ENCODE measurements at places on chromosomes 12 and 14.

GRCh38 chr14:71089971-71090370 lies 182.7 kb downstream of the PCNX1 start:
- peaks cover 1% of the 10 kb centered on the region for H3K36me3 ChIP-seq
- H3K27me3 ChIP-seq, result no peaks in the 10 kb centered on the region
- H3K4me1 ChIP-seq, result no peaks in the 10 kb centered on the region
- no peak overlapping the region for H3K4me3 ChIP-seq
- peak; percentile 26 for DNase-seq

GRCh38 chr12:61384511-61384910 lies 875.7 kb upstream of the USP15 start:
- no peak overlapping the region for H3K4me3 ChIP-seq
- H3K27ac ChIP-seq, result no peak overlapping the region
- no peaks in the 10 kb centered on the region for H3K27me3 ChIP-seq
- DNase-seq, result no peak

- H3K27me3 ChIP-seq, result no peaks in the 10 kb centered on the region
- no peak overlapping the region for H3K27ac ChIP-seq
- H3K4me1 ChIP-seq, result no peaks in the 10 kb centered on the region
Measured at GRCh38 chr12:83005534-83006197, 319.0 kb downstream of the TMTC2 start.

DNA sequence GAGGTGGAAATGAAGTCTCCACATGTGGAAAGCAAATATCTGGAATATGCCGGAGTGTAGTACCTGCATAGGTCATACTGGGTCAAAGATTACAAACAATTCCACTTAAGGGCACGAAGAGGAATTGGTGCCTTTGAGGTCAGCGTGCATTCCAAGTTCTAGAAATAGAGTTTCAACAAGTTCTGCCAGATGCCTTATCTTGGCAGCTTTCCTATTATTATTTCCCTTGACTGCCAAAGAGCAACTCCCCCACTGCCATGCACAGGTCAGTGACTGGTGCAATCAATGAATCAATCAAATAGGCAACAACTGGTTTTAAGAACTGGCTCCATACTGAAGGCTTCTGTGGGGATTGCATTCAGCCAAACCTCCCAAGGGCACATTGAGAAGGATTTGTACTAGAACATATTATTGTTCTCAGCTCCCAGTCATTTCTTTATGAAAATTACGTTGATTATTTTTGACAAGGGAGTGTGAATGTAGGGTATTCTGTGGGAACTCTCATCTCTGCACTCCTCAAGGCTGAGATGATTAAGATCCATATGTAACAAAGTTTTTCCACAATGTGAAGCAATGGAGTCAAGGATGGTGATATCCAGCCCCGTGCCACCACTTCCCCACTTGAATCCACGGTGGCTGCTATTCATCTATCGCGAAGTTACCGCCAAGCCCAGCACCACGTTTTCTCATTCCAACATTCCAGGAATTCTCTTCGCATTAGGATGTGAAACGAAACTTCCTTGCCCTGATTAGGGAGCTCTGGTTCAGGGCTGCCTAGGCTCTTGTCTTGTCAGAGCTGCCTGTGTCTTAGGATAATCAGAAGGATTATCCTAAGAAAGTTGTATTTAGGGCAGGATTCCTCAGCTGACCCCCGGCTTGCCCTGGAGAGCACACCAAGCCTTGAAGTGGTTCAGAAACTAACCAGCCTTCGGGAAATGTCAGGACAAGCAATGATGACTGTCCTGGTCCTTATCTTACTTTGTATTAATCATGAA lies 115.1 kb upstream of the PCED1B start:
- no peaks in the 10 kb centered on the region for H3K27me3 ChIP-seq
- no peaks in the 10 kb centered on the region for H3K36me3 ChIP-seq
- peak overlapping the region; percentile 26 for H3K27ac ChIP-seq

- H3K27ac ChIP-seq, result no peak overlapping the region
- H3K4me3 ChIP-seq, result no peak overlapping the region
- no peaks in the 10 kb centered on the region for H3K4me1 ChIP-seq
Measured at GRCh38 chr12:33795536-33795935, 226.8 kb upstream of the ALG10 start.

- H3K27me3 ChIP-seq, result no peaks in the 10 kb centered on the region
- DNase-seq, result peak; percentile 96
- peak overlapping the region; percentile 99 for H3K27ac ChIP-seq
- no peaks in the 10 kb centered on the region for H3K36me3 ChIP-seq
Measured at GRCh38 chr14:20683125-20683890, 1.1 kb upstream of the RNASE4 start.

GRCh38 chr12:25126746-25127145 lies 68.2 kb downstream of the DNAI7 start:
- H3K36me3 ChIP-seq, result no peaks in the 10 kb centered on the region
- no peak for DNase-seq
- no peaks in the 10 kb centered on the region for H3K4me1 ChIP-seq

DNA sequence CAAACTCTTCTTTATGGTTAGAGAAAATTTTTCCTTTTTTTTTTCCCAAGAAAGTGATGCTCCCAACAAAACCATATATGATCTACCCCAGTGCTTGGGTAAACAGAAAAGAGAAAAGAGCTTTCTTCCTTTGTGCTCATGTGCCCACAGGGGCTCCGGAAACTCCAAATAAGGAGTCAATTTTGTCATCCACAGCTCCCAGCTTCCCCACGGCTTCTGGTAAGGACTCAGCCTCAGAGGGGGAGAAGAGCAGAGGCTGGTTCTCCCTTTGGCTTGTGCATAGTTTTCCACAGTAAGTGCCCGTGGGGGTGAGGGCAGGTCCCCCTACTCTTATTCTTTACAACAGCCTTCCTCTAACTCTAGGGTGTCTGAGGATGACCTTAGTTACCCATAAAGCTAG lies 13.3 kb upstream of the RGS6 start:
- H3K36me3 ChIP-seq, result no peaks in the 10 kb centered on the region
- no peaks in the 10 kb centered on the region for H3K4me1 ChIP-seq
- no peak overlapping the region for H3K4me3 ChIP-seq
- no peak overlapping the region for H3K27ac ChIP-seq
- no peaks in the 10 kb centered on the region for H3K27me3 ChIP-seq

DNA sequence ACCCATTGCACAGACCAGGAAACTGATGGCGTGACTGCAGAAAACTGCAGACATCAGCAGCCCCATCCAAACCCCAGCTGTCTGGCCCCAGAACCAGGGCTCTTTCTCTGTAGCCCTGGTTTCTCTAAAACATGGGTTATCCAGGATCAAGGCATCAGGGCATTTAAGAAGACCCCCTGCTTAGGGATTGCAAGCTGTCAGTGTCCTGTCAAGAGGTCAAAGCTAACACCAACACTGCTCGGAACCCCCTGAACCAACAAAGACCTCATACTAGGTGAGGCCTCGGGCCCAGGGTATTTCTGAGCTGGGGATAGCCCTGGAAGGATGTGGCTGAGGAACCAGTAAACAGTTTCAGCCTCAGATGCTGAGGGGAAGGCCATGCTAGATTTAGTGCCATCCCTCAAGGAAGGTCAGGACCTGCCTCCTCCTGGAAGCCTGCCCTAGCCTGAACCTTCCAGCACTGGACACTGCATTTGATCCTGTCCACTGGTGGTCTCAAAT lies 39.2 kb downstream of the BCL11B start:
- no peak overlapping the region for H3K4me3 ChIP-seq
- no peak for DNase-seq
- H3K27ac ChIP-seq, result no peak overlapping the region
- H3K36me3 ChIP-seq, result no peaks in the 10 kb centered on the region

DNA sequence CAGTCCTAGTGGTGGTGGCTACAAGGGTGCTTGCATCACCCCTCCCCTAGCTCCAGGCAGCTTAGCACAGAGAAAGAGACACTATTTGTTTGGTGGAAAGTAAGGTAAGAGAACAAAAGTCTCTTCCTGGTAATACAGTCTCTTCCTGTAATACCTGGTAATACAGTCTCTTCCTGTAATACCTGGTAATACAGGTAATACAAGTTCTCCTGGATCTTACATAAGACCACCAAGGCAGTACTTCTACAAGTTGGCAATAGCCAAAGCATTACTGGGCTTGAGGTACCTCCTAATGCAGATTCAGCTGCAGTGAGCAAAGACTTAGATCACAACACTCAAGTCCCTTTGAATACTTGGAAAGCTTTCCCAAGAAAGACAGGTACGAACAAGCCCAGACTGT lies 77.0 kb downstream of the CATSPERB start:
- no peaks in the 10 kb centered on the region for H3K4me1 ChIP-seq
- no peaks in the 10 kb centered on the region for H3K27me3 ChIP-seq
- DNase-seq, result no peak
- H3K36me3 ChIP-seq, result no peaks in the 10 kb centered on the region
- H3K27ac ChIP-seq, result no peak overlapping the region
- no peak overlapping the region for H3K4me3 ChIP-seq

GRCh38 chr14:93343266-93343665 lies 3.7 kb upstream of the COX8C start:
- DNase-seq, result no peak
- H3K27me3 ChIP-seq, result no peaks in the 10 kb centered on the region
- no peak overlapping the region for H3K27ac ChIP-seq

GRCh38 chr14:37591311-37591940 lies 3.6 kb downstream of the FOXA1 start:
- H3K4me1 ChIP-seq, result no peaks in the 10 kb centered on the region
- no peak for DNase-seq
- H3K4me3 ChIP-seq, result no peak overlapping the region
- no peaks in the 10 kb centered on the region for H3K36me3 ChIP-seq
- H3K27me3 ChIP-seq, result peaks cover 75% of the 10 kb centered on the region

DNA sequence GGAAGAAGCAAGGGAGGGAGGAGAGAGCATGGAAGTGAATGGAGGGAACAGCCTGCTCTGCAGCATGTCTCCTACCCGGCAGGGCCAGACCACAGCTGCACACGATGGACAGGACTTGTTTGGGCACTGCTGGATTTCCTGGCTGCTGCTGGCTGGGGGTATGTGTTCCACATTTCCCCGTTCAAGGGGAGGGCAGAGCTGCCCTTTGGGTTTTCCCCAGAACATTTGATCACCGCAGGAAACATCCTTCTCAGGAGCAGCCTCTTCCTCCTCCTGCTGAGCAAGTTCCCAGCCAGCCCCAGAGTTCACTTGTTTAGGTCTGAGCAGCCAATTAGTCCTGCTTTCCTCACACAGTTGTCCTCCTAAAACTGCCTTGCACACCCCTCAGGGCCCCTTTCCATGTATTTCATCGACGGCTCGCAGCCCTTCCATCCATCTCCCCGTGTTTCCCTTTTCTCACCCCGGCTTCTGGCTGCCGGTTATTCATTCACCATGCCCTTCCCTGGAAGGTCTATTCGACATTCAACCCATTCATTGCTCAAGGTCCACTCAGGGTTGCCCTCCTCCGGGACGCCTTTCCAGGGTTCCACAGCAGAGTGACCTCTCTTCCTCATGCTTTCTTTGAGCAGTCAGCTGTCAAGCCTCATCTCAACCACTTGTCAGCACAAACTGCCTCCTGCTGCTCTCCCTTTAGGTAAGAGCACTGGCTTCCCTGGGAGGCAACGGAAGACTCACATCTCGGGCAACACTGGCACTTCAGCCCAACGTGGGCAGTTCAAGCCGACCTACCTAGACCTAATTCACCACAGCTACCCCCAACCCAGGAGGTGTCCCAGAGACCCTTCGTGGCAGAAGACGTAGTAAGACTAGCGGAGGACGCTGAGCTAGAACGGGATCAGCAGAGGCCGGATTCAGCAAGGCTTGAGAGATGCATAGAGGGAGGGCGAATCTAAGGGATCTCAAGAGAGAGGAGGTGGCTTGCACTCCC lies 20.1 kb upstream of the ANO2 start:
- no peaks in the 10 kb centered on the region for H3K4me1 ChIP-seq
- H3K36me3 ChIP-seq, result no peaks in the 10 kb centered on the region
- DNase-seq, result no peak
- H3K27me3 ChIP-seq, result no peaks in the 10 kb centered on the region

DNA sequence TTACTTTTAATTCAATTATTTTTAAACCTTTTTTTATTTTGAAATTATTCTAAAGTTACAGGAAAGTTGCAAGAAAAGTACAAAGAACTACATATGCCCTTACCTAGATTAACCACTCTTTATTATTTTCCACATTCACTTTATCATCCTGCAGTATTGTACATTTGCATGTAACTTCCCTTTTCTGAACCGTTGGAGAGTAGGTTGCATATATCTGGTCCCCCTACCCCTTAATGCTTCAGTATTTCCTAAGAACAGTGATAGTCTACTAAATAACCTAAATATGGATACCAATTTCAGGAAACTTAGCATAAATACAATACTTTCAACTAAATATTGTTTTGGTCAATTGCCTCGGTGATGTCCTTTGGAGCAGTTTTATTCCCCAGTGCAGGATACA lies 15.0 kb downstream of the G2E3 start:
- DNase-seq, result no peak
- H3K27me3 ChIP-seq, result no peaks in the 10 kb centered on the region
- peaks cover 8% of the 10 kb centered on the region for H3K4me1 ChIP-seq
- H3K4me3 ChIP-seq, result no peak overlapping the region

- no peak overlapping the region for H3K4me3 ChIP-seq
- DNase-seq, result no peak
- H3K36me3 ChIP-seq, result no peaks in the 10 kb centered on the region
- no peak overlapping the region for H3K27ac ChIP-seq
- H3K27me3 ChIP-seq, result no peaks in the 10 kb centered on the region
Measured at GRCh38 chr12:104534162-104534856, 77.6 kb downstream of the CHST11 start.

DNA sequence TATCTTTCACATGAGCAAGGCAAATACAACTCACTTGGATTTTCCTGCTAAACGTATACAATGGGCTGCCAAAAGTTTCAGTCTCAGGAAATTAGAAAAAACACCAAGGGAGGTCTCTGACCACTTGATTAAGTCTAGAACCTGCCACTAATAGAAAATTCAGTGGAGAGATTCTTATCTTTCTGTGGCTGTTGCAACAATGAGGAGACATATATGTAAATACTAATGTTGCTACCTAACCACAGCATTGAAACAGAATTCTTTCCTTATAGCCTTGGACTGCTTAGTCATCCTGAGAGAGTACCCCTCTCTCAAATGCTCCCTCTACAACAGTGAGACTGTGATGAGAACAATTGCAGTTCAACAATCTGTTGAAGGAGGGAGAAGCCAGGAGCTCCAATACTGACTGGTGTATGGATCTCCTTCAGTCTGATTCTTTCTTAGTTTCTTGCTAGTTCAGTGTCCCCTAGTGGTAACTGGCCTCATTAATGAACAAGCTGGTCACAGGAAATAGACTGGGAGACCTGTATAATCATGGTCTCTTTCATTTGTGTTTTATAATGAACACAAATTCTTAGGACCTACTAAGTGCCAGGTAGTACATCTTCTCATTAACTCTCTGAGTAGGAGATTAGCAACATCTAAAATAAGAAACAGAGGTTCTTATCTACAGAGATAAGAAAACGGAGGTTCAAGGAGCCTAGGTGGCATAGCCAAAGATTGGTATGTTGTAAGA lies 164.5 kb downstream of the SLC38A4 start:
- peak overlapping the region; percentile 67 for H3K27ac ChIP-seq
- DNase-seq, result peak; percentile 96
- peaks cover 42% of the 10 kb centered on the region for H3K4me1 ChIP-seq
- H3K4me3 ChIP-seq, result no peak overlapping the region
- H3K36me3 ChIP-seq, result no peaks in the 10 kb centered on the region

GRCh38 chr14:64952598-64953309 lies 10.2 kb upstream of the GPX2 start:
- H3K4me1 ChIP-seq, result no peaks in the 10 kb centered on the region
- H3K27ac ChIP-seq, result no peak overlapping the region
- no peaks in the 10 kb centered on the region for H3K27me3 ChIP-seq
- H3K4me3 ChIP-seq, result no peak overlapping the region
- no peaks in the 10 kb centered on the region for H3K36me3 ChIP-seq

Data from fibroblast of lung (primary cell).